ENCODE measurements at places on chromosomes 7 and 10.

DNA sequence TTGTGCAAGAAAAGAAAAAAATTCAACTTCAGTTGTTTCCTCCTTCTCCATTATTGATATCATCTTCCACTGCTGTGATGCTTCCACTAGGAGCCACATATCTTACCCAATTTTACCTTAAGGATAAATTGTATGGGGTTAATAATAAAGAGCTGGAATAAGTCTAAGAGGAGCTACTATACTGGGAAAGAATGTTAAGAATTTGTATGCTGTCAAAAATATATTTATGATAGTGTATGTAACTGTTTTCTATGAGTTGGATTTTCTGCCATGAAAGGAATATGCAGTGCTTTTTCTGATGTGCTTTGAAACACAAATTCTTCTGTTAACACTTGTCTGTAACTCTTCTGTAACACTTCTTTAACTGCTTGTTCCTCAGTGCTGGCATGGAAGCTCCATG lies 219.1 kb downstream of the VTI1A start:
- no peak for DNase-seq

DNA sequence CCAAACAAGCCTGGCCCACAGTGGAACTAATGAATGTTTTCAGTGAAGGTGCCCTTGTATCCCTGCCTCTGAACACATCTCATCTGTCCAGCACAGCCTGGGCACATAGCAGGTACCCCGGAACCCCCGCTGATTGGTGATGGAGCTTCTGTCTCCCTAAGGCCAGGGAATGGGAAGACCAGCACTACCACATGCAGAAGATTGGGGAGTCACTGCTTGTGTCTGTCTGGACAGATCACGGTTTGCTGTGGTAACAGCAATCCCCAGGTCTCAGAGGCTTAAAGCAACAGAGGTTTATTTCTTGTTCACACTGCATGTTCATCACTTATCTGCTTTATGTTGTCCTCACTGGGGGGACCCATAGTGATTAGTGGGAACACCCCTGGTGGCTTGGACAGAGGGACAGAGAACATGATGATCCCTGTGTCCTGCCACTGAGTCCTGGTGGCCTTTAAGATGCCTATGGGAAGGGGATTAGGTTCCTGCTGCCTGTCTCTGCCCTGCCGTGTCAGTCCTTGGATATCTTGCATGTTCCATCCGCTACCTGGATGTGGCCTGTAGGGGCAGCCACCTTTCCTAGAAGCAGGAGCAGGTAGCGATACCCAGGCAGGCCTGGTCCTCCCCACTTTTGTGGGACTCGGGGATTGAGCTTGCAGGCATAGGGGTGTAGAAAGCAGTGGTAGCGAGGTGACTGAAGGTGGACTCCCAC lies 3.6 kb downstream of the TSPAN14 start:
- DNase-seq, result no peak

- DNase-seq, result no peak
Observed at GRCh38 chr10:46525177-46525823, 31.2 kb downstream of the GPRIN2 start.

DNA sequence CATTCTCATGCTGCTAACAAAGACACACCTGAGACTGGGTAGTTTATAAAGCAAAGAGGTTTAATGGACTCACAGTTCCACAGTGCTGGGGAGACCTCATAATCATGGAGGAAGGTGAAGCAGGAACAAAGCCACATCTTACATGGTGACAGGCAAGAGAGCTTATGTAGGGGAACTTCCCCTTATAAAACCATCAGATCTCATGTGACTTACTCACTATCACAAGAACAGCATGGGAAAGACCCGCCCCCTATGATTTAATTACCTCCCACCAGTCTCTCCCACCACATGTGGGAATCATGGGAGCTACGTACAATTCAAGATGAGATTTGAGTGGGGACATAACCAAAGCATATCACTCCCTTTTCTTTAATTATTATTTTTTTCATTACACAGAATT lies 16.6 kb downstream of the COL28A1 start:
- DNase-seq, result no peak

GRCh38 chr7:20288036-20288435 lies 42.7 kb upstream of the ITGB8 start:
- no peak for DNase-seq
